HepG2 (cell line): ENCODE measurements at places on chromosomes 11 and 22.

DNA sequence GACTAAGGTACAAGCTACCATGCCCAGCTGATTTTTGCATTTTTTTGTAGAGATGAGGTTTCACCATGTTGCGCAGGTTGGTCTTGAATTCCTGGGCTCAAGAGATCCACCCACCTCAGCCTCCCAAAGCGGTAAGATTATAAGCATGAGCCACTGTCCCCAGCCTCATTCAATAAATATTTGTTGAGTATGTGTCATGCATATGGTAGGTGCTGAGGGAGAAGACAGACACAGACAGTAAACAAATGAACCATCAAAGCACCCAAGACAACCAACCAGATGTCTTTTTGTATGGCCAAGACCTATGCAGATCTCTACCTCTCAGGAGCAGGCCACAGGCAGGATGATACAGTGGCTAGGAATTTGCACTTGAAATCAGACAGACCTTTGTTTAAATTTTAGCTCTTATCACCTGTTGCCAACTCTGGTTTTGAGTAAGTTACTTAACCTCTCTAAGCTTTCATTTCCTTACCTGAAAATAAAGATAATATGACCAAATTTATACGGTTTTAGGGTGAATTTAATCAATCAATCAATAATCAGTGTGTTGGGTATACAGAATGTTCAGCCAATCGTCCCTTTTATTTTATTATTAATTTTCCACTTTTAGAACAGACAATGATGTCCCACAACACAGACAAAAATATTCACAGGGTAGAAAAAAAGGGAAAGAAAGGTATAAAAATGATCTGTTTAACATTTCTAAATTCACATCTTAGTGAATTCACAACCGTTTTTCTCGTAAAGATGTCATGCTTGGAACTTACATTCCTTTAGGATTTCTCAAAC, 128.2 kb downstream of the SGSM3 start:
- DNase-seq: peak; percentile 99

DNA sequence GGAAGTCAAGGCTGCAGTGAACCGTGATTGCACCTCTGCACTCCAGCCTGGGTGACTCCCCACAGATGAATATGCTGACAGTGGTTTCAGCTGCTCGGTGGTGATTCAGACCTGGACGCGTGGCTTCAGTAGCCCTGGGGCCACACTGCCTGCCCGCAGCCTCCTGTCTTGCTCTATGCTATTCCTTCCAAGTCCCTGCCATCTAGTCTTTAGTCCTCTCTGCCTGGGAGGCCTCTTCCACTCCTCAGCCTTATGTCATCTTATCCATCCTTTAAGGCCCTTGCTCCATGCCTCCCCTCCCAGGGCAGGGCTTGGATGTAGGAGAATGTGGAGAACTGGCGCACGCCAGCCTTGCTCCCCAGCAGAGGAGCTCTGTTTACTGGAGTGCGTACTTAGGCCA, 23.0 kb downstream of the YDJC start:
- DNase-seq: no peak

- DNase-seq: no peak
Measured at GRCh38 chr22:22042599-22043295, 60.2 kb upstream of the TOP3B start.

DNA sequence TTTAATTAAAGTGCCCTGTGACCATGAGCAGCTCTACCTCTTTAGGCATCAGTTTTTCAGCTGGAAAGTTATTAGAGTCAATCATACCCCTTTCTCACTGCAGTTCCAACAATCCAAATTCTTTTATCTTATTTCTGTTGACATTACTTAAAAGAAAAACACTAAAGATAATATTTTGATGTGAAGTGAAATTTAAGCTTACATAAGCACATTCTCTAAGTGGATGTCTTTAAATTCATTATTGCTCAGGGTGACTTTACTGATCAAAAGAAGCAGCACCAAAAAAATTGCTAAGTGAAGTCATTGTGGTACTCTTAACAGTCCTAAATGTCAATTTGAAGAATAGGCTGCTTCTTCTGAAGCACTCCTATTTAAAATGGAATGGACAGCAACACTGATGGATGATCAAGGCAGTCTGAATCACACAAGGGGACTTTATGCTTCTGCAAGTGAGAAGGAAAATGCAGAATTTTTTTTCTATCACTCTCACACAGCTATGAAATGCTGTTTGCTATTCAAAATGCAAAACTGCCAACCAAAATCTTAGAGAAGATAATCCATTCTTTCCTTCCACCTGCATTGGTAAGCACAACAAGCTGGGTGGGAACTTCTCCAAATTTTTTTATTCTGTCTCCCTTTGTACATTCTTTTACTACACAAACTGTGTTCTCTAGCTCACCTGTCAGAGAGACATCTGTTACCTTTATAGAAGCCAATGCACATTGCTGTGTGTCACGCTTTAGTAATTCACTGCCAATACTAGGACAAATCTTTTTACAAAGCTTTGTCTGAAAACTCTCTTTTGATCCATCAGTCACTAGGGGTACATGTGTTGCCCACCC, 179.9 kb downstream of the GRIA4 start:
- DNase-seq: no peak
